ENCODE measurements at places on chromosomes 4 and X. TPM values are rescaled to one million over a fixed set of nuclear protein-coding genes. Genes with fewer than 3 reads are reported as not detected.

Gene QRFPR
- total RNA-seq, result not detected

Gene IL3RA
- 0.23 TPM for total RNA-seq

Gene PROM1
- 0.56 TPM for total RNA-seq

Gene CCDC158
- total RNA-seq, result 0.03 TPM

Gene ARHGAP4
- 1.4 TPM for total RNA-seq

Data from A549 treated with Hydrocortisone at 1 μM for 4 hours (cell line).